ENCODE measurements at places on chromosomes 7 and 10.
A peak's percentile ranks its signal among the peaks of the same experiment; 100 is the strongest.

GRCh38 chr10:91206837-91207474, 13.5 kb upstream of the PCGF5 start:
- no peak for DNase-seq

DNA sequence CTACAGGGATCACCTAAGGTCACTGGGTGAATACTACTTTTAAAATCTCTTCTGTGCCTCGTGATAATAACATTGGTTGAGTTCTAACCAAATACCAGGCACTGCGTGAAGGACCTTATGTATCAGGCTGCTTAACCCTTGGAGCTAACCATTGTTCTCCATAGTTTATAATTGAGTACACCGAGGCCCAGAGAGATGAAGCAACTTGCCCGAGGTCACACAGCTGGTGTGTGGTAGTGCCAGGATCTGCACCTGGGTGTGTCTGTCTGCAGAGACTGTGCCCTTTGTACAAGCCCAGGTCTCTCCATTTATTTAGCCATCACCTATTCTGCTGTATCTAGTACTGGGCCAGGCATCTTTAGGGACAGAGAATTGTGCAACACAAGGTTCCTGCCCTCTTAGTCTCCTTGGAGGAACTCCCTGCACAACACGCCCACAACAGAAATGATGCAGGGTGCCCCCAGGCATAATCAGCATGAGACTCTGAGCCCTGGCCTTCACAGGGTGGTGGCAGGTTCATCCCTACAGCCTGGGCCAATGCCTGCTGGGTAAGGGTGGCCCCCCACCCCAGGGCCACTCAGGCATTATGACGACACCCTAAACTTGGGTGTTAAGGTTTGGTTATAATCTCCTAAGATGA, 31.5 kb downstream of the UNC5B start:
- DNase-seq: no peak

DNA sequence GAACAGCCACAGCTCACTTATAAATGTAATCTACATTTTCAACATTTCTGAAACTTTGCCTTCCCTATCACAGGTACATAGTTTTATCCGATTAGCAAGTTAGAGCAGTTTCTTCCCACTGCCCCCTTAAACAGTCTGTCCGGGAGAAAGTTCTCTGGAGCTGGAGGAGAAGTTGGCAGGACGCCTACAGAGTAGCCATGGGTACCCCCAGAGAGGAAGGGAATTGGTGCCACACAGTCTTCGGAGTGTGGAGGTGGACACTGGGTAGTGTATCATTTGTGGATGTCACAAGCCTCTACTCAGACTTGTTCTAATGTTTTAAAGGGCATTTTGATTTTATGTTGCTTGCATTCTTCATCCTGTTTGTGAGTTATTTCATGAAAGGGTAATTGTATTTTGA, 39.0 kb downstream of the TAF3 start:
- DNase-seq: no peak

- DNase-seq: no peak
Measured at GRCh38 chr7:46746695-46747687, 825.9 kb upstream of the IGFBP3 start.

DNA sequence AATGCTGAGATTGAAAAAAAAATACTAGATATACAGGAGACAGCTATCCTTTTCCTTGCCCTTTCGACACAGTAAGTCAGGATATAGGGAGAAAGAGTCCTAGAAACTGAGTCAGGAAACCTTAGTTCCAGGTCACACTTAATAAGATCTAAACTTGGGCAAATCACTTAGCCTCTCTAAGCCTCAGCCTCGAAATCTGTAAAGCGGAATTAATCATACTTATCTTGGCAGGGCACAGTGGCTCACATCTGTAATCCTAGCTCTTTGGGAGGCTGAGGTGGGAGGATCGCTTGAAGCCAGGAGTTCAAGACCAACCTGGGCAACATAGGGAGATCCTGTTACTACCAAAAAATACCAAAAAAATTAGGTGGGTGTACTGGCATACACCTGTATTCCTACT, 4.6 kb downstream of the GARIN1A start:
- DNase-seq: no peak

GRCh38 chr7:134943785-134944400, 42.4 kb upstream of the AGBL3 start:
- DNase-seq: no peak

DNA sequence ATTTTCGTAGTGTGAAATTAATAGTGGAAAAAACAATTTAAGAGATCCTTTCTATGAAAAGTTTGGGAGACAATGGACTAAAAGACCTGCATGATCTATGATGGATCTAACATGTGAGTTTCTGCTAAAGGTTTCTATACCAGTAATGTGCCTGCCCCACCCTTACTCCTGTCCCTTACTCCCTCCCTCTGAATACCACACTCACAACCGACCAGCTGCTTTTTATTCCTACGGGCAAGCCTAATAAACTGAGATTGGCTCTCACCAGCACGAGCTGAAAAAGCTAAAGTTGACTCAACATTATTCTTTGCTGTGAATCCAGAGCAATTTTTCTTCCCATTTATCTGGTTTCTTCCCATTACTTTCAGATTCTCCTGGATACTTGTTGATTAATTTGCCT, 17.8 kb upstream of the REEP3 start:
- DNase-seq: no peak

- no peak for DNase-seq
Measured at GRCh38 chr10:9342885-9343570, 1288.5 kb downstream of the GATA3 start.

DNA sequence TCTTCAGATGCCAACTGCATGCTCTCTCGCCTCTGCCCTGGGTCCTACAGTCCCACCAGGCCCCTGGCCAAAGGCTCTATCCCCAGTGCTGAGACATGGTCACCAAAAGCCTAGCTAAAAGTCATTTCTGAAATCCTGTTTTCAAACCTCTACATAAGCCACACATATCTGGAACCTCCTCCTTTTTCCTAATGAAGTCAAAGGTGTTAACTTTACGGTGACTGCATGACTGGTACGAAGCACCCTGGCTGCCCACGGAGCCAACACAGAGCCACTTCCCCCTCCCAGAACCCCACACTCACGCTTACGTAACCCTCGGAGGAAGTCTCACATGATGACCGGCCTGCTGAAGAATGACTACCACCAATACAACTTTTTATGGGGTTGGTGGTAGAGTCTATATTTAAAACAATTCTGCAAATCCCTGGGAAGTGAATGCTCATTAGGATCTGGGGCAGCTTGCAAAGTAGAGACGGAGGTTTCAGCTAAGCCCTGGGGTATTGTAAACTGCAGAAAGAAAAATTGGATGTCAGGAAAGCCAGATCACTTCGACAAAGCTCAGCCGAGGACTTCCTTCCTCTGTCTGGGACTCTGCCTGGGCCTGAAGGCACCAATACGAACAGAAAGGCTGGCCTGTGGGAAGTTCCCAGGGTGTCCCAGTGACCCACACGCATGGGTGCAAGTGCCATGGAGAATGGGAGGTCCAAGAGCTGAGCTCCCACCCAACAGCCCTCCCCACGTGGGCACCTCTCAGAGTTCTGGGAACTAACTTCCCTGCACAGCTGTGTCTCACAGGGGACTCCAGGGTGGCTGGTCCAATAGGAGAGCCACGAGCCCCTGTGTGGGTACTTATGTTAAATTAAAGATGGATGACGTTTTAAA, 50.7 kb downstream of the PDGFA start:
- no peak for DNase-seq

DNA sequence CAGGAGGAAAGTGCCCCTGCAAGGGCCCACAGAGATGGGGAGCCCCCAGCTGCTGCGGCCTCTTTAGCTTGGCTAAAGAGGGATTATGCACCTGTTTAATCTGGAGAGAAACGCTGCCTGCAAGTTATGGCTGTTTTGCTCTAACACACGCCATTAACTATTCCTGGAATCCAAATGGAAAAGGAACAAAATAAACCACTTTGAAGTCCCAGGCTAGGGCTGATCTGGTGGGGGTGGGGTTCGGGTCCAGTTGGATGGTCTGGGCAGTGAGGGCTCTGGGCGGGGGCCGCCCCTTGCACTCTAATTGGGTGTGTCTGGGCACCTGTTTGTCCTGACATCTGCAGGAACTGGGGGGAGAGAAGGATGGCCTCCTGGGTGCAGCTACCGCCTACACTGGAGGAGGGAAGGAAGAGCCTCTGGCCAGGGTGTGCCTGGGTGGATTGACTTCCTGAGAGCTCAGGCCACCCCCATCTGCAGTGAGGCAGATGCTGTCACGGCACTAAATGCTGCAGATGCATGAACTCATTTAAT, 300.6 kb downstream of the ZEB1 start:
- no peak for DNase-seq

- DNase-seq: no peak
Measured at GRCh38 chr10:106540645-106541044, 623.9 kb downstream of the SORCS1 start.

DNA sequence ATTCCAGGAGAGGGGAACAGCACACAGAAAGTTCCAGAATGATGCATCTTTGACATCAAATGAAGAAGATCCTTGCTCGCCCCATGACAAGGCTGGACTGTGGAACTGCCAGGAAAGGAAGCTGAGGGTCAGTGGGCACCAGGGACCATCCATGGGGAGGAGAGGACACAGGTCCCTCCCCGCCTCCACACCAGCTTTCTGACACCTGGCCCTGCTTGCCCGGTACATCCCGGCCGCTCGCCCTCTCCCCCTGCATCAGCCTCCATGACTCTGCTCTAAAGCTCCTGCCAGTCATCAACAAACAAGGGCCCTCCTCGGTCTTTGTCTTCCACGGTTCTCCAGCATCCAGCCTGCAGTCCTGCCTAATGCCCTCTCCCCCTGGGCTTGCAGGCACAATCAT, 222.3 kb downstream of the GRID1 start:
- DNase-seq: no peak

- no peak for DNase-seq
Measured at GRCh38 chr10:92278996-92279696, 11.7 kb downstream of the CPEB3 start.

DNA sequence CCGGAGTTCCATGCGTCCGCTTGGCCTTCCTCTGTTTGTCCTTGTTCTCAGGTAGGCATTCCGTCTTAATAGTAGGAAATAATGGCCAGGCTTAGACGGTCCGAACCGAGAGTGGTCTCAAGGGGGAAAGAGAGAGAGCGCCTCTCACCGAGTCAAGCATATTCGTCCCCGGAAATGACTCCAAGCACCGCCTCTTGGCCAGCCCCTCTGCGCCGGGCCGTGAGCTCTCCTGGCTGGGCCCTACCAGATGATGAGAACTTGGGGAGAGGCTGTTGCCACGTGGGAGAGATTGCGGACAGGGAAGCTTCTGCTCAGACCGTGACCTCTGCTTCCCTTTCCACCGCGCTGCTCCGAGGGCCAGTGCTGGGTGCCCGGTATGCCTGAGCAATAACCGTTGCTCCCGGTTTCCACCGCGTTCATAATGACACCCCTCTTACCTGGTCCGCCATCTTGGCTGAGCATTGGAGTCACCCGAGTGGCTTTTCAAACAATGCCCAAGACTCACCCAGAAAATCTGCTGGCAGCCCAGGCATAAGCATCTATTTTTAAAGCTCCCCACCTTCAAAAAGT, 251.1 kb upstream of the SHH start:
- DNase-seq: no peak

- peak; percentile 8 for DNase-seq
Measured at GRCh38 chr10:129877773-129878371, 86.2 kb downstream of the EBF3 start.

GRCh38 chr7:46990761-46991160, 591.1 kb downstream of the TNS3 start:
- DNase-seq: no peak

- DNase-seq: no peak
Measured at GRCh38 chr10:61304746-61305145, 148.4 kb downstream of the TMEM26 start.

GRCh38 chr7:22726345-22726906, 574 bp upstream of the IL6 start:
- peak; percentile 39 for DNase-seq

GRCh38 chr7:70674571-70675010, 457.4 kb upstream of the GALNT17 start:
- no peak for DNase-seq

DNA sequence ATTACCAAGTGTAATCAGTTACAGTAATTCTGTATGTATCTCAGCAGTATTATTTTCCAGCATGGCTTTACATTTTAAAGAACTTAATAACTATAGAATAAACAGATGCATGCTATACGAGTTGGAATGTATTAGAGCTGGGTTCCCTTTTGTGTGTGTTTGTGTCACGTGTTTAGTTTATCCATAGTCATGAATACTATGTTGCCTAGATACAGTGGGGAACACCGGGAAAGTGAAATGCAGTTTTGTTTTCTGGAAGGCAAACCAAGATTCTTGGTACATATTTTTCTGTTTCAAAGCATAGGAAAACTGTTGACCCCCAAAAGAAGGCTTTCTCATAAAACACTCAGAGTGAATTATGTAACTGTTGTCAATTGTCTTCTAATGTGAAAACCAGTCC, 119.0 kb downstream of the FANK1 start:
- no peak for DNase-seq

- no peak for DNase-seq
Measured at GRCh38 chr7:123872908-123873307, 27.9 kb downstream of the HYAL4 start.

DNA sequence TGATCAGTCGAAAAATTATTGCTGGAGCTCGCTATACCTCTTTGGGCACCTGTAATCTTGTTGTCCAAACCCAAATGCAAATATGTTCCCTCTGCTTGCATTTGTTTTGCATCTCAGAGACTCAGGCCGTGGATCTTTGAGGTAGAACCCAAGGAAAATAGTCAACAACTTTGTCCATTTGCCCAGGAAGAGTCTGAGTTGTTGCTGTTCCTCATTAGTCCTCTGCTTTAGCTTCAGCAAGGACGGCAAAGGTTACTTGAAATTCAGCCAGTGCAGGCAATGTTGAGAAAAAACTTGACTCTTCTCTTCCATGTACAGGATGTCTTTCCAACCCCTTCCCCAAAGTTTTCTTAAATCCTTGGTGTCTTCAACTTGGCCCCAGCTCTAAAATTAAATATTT, 45.8 kb downstream of the PDK4 start:
- no peak for DNase-seq

GRCh38 chr10:50993771-50994251, 80.5 kb upstream of the PRKG1 start:
- DNase-seq: no peak

GRCh38 chr7:118429141-118429540, 204.6 kb downstream of the ANKRD7 start:
- DNase-seq: no peak

- DNase-seq: no peak
Measured at GRCh38 chr7:81284576-81284975, 365.7 kb upstream of the SEMA3C start.

All from central memory CD4-positive, alpha-beta T cell (primary cell).